Aortic smooth muscle cell (primary cell): ENCODE measurements at places on chromosomes 5 and 9. TPM values are rescaled to one million over a fixed set of nuclear protein-coding genes. Genes with fewer than 3 reads are reported as not detected.

RAI14 gene
- total RNA-seq = 80.5 and 89.8 TPM in 2 replicates

SPINK13 gene
- not detected in 2 replicates for total RNA-seq

AJM1 gene
- 1.1 TPM in 2 replicates for total RNA-seq

GPR21 gene
- total RNA-seq = 0.87 and 1.1 TPM in 2 replicates

AQP7 gene
- 0.40 and 1.8 TPM in 2 replicates for total RNA-seq

SLC28A3 gene
- under 0.01 TPM in 2 replicates for total RNA-seq

LPAR1 gene
- total RNA-seq = 39.8 and 77.4 TPM in 2 replicates
